ENCODE measurements at places on chromosomes 4 and X. TPM values are rescaled to one million over a fixed set of nuclear protein-coding genes. Genes with fewer than 3 reads are reported as not detected.

The HGFAC gene
- 1.2 TPM for total RNA-seq

The NDUFC1 gene
- total RNA-seq, result 29.3 TPM

- DNase-seq, result no peak
Observed at GRCh38 chr4:156956826-156957368, 14.7 kb downstream of the PDGFC start.

DNA sequence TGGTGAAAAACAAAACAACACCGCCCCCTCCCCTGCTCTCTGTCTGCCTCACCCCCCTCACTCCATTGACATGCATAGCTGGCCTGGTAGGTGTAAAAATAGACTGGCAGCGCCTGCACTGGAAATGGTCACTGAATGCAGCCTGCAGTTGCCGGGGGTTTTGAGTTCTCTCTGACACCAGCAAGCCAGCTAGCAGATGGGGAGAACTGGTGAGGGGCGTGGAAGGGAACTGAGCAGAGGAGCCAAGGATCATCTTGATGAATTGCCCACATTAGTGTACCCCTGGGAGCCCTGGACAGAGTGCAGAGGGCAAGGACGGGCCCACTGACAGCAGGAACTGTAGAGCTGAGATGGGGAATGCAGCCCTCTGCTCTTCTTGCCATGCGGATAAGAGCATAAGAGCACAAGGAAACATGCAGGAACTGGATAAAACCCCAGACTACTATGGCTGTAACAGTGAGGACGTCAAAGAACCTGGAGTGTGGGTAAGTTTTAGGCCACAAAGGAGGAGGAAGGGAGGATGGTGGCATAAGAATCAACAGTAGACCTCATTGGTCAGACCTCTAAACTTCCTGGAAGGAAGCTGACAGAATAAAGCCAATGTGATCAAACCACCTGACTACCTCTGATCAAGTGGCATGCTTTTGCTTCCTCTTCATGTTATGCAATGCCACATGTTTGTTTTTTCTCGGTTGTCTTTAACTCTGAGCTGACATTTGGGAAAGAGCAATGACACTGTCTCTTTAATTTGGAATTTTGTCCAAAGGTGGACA is 96.3 kb downstream of the ANK2 start:
- no peak for DNase-seq

DNA sequence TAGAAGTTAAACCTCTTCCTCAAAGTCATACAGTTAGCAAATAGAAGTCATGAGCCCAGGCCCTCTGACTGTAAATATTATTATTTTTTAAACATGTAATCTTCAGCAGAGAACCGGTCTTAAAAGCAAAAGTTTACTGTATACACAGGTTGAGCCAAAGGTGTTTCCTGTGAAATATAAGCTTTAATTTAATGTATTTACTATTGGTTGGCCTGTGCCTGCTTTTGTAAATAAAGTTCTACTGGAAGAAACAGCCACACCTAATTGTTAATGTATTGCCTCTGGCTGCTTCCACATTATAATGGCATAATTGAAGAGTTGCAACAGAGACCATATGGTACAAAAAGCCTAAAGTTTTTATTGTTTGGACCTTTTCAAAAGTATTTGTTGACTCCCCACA is 61.0 kb upstream of the PRDM8 start:
- DNase-seq, result no peak

GRCh38 chr4:68498413-68499007 is 51.2 kb downstream of the TMPRSS11E start:
- peak; percentile 21 for DNase-seq

- peak; percentile 45 for DNase-seq
Observed at GRCh38 chr4:75672461-75673026, 667 bp downstream of the G3BP2 start.

- no peak for DNase-seq
Observed at GRCh38 chr4:67576538-67576937, 18.0 kb downstream of the STAP1 start.

- no peak for DNase-seq
Observed at GRCh38 chr4:143282211-143282707, 54.4 kb upstream of the GAB1 start.
